Dermis blood vessel endothelial cell (primary cell): ENCODE measurements at places on chromosomes 16 and 17.

- no peak for DNase-seq
These were observed 73.3 kb upstream of the IRX6 start for GRCh38 chr16:55250701-55251100.

- DNase-seq: no peak
These were observed 104.7 kb upstream of the CDH13 start for GRCh38 chr16:82522026-82522425.

GRCh38 chr16:2827374-2827791 is 2.7 kb upstream of the ZG16B start:
- no peak for DNase-seq

DNA sequence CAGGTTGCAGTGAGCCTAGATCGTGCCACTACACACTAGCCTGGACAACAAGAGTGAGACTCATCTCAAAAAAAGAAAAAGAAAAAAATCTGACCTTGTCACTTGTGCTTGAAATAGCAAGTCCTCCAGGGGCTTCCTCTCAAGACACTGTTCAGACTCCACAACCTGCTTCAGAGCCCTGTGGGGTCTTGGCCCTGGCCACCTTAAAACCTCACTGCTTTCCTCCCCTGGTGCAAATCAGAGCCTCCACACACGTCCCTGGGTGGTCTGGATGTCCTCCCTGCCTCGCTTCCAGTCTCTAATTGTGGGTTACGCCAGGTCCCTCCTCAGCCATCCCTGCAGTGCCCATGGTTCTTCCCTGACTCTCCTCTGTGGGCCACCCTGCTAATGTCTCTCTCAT is 4.7 kb downstream of the ACD start:
- DNase-seq: no peak

DNA sequence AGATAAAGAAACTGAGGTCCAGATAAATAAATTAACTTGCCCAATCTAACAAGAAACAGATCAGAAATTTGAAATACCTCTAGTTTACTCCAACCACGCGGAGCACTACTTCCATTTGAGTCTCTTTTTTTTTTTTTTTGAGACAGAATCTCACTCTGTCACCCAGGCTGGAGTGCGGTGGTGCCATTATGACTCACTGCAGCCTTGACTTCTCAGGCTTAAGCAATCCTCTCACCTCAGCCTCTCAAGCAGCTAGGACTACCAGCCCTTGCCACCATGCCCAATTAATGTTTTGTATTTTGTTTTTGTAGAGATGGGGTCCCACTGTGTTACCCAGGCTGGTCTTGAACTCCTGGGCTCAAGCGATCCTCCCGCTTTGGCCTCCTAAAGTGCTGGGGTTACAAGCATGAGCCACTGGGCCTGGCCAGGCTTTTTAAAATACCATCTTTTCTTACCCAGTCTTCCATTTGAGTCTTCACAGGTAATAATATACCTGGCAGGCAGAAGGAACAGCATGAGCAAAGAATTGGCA is 3.3 kb upstream of the NACA2 start:
- no peak for DNase-seq

DNA sequence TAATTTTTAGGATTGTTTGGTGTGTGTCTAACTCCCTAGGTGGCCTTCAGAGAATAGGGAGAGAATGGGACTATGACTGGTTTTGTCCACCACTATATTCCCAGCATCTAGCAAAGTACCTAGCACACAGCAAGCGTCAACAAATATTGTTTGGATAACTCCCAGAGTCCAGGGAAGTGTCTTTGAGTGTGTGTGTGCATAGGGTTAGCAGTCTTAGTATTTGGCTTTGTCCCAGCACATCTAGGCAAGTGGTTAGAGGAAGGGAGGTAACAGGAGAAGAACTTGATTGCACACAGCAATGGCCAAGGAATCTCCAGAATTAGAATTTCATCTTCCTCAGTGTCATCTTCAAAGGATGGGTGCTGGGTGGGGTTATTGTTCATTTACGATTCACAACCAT is 385.4 kb upstream of the CDH5 start:
- no peak for DNase-seq

GRCh38 chr17:4777969-4778760 is 6.5 kb downstream of the TM4SF5 start:
- no peak for DNase-seq

DNA sequence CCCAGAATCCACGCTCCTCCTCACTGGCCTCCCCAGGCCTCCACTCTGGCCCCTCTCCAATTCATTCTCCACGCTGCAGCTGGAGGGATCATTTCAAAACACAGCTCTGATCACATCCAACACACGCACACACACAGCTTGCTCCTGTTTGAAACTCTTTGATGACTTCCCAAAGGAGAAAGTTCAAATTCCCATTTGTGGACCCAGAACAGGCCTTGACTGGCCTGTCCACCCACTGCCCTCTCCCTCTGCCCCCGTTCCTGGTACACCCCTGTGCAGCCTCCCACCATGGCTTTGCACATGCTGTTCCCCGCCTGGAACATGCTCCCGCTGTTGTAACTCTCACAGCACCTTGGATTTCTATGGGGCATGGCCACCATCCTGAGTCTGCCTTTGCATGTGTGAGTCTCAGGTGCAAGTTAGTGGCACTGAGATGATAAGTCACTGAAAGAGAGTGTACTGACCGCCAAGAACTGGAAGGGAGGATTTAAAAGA is 100.0 kb downstream of the GSG1L start:
- DNase-seq: no peak

GRCh38 chr17:50918933-50919296 is 52.8 kb upstream of the TOB1 start:
- DNase-seq: no peak

DNA sequence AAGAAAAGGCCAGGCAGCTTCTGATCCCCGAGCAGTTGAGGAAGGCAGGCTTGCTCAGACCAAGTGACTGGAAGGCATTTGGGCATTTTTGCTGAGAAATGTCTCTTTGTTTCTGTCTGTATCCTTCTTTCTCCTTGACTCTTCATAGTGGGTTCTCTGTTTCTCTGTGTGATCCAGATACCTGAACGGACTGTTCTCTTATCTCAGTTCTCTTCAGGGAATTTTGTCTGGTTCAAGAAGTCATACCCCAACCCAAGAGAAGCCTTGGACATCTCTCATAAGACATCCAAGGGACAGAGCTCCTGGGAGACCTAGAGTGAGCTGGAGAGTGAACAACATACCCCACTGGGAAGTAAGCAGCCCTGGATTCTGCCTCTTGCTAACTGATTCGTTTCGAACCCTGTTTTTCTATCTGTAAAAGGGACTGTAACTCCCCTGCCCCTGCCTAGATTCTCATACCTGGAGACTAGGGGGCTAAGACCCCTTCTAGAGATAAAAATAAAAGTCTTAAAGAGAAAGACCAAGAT is 541 bp downstream of the CCL3 start:
- DNase-seq: no peak

GRCh38 chr16:4376893-4377572 is 5.4 kb downstream of the VASN start:
- DNase-seq: no peak

DNA sequence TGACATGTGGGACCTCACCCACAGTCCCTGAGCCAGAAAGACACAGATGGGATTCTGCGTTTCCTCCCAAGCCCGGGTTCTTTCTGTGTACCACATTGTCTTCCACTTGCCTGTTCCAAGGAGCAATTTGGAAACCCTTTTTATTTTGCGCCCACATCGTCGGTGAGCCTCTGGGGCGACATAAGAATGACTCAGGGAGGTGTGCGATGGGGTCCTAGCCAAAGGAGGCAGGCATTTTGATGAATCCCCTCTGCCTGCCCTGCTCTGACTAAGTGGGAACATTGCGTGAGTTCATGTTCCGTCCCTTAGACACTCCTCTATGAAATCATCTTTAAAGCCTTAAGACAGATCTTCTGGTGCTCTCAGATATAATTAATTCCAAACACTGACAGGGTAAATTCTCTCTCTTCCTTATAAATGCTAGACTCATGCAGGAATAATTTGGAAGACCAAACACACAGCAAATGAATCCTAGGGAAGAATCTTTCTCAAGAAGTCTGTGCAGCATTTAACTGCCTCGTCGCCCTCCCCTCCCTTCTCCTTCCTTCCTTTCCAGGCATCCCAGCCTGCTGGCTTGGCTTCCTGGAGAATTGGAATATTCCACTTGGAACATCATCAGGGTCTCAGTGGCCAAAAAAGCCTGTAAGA is 52.7 kb upstream of the FOXF1 start:
- no peak for DNase-seq
